ENCODE measurements at places on chromosomes 11 and 22. TPM values are rescaled to one million over a fixed set of nuclear protein-coding genes. Genes with fewer than 3 reads are reported as not detected.

Gene WNT11
- not detected for total RNA-seq

Gene PIH1D2
- 0.41 TPM for total RNA-seq

Gene C22orf31
- total RNA-seq = not detected

Gene OR4A16
- total RNA-seq = not detected

Gene STK33
- total RNA-seq = 6.4 TPM

Gene DEUP1
- total RNA-seq = not detected

Gene LRRC74B
- total RNA-seq = not detected

Gene MMP8
- total RNA-seq = not detected

Gene PNPLA3
- total RNA-seq = 6.2 TPM

Gene CDHR5
- total RNA-seq = not detected

Gene MYRF
- total RNA-seq = 10.7 TPM

Gene F2
- total RNA-seq = not detected

Gene BET1L
- total RNA-seq = 29.1 TPM

Gene DEAF1
- total RNA-seq = 59.3 TPM

Gene OVCH2
- not detected for total RNA-seq

Gene SERPING1
- 1.5 TPM for total RNA-seq

Gene KRTAP5-11
- total RNA-seq = not detected

Gene KDM4E
- total RNA-seq = not detected

Gene SPTBN2
- total RNA-seq = 47.7 TPM

Gene IRAG1
- total RNA-seq = 1.4 TPM

Gene CENATAC
- 6.4 TPM for total RNA-seq

Gene CYB5R2
- total RNA-seq = 2.4 TPM

Gene PHLDA2
- total RNA-seq = 67.4 TPM

Gene KCNE3
- total RNA-seq = 1.4 TPM

Gene SELENOO
- 29.3 TPM for total RNA-seq

Gene SYT13
- 0.05 TPM for total RNA-seq

Gene SEC14L3
- not detected for total RNA-seq

Gene ISX
- not detected for total RNA-seq

Gene BIK
- total RNA-seq = 0.58 TPM

Gene SAA2
- 0.87 TPM for total RNA-seq

Gene GLYAT
- not detected for total RNA-seq

Gene LRRC4C
- not detected for total RNA-seq

Gene OR4C45
- total RNA-seq = not detected

Gene HORMAD2
- total RNA-seq = not detected

Gene PTPRCAP
- 2.2 TPM for total RNA-seq

Gene SLC6A5
- total RNA-seq = not detected

Gene ABTB2
- total RNA-seq = 3.6 TPM

Gene PGA3
- total RNA-seq = not detected

Gene SCN2B
- total RNA-seq = not detected

Gene RIMBP3B
- 0.06 TPM for total RNA-seq

Gene FERMT3
- total RNA-seq = 38.9 TPM

Gene LDHAL6A
- total RNA-seq = not detected

Gene PPP6R2
- total RNA-seq = 46.5 TPM

Gene ATP6V1E1
- 163 TPM for total RNA-seq

Gene GGT5
- 12.8 TPM for total RNA-seq

Gene OSM
- not detected for total RNA-seq

Gene PRRG4
- total RNA-seq = 0.44 TPM

Gene MS4A15
- not detected for total RNA-seq

Gene SYVN1
- total RNA-seq = 23.3 TPM
